Left renal cortex interstitium (tissue), 4 donors: ENCODE measurements at places on chromosomes 1 and 21.

DNA sequence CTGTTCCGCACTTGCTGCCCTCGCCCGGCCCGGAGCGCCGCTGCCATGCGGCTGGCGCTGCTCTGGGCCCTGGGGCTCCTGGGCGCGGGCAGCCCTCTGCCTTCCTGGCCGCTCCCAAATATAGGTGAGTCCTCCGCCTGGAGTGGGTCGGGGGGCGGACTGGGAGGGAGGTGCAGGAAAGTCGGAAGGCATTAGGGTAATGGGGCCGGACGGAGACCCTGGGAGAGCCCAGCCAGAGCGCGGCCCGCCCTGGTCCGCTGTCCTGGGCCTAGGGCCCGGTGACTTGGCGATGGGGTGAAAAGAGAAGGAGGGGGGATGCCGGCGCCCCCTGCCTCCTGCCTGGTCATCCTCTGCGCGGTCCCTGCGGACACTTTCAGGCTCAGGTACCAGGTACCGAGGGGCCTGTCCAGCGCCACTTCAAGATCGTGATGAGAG is 243 bp downstream of the ADAM15 start:
- DNase-seq = no peak

DNA sequence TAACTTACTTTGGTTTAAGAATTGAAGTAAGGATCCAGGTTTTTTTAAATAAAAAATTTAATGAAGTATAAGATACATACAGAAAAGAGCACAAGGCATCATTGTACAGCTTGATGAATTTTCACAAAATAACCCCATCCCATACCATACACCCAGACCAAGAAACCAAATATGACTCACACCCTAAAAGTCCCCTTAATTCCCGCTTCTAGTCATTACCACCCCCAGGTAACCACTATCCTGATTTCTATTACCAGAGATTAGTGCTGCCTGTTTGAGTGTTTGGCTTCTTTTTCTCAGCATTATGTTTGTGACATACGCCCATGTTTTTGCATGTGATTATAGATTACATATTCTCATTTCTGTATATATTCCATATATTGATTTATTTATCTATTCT is 98.5 kb upstream of the HIVEP3 start:
- no peak for DNase-seq

GRCh38 chr1:209411491-209411929 is 172.0 kb upstream of the CAMK1G start:
- DNase-seq = no peak

DNA sequence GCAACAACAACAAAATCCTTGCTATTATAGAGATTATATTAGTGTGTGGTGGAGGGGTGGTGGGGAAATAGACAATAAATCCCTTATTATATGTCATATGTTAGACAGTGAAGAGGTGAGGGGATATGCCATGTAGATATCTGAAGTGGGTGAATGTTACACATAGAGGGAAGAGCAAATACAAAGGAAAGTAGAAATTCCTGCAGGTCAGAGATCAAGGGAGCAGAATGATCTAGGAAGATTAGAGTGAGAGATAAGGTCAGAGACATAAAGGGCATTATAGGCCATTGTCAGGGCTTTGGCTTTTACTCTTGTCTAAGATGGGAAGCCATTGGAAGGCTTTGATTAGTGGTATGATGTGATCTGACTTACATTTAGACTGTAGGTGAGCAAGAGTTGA is 38.5 kb downstream of the PRKAA2 start:
- DNase-seq = no peak

- DNase-seq = no peak
Observed at GRCh38 chr1:4020449-4020848, 120.4 kb upstream of the C1orf174 start.

DNA sequence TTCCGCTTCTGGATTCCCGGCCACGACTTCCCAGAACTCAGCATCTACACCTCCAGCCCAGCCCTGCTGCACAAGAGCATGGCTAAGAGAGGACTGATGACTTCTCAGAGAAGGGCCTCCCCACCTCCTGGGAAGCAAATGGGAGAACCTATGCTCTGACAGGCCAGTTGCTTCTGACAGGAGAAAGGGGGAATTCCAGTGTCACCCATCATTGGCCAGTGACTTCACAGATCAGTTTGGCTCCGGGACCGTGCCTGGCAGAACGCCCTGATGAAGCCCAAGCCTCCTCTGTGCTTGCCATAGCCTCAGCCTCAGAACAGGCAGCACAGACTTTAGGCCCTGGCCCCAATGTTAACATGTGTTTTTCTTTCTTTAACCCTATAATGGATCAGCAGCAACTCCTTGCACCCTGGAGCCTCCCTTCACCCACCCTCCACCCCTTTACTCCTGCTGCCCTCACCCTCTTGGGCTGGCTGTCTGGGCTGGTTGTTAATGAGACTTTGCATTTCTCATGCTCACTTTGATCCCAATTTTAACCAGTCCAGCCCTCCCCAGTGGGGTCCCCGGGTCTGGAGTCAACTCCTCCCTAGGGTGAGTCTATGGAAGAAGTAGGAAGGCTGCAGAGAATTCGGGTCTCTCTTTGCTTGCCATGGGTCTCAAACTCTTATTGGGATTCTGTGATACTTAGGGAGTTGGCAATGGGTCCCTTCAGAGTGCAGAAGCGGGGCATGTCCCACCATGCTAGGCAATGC is 42.7 kb upstream of the SLC30A1 start:
- DNase-seq = no peak

- DNase-seq = no peak
Observed at GRCh38 chr1:21775985-21776562, 6.9 kb downstream of the USP48 start.

DNA sequence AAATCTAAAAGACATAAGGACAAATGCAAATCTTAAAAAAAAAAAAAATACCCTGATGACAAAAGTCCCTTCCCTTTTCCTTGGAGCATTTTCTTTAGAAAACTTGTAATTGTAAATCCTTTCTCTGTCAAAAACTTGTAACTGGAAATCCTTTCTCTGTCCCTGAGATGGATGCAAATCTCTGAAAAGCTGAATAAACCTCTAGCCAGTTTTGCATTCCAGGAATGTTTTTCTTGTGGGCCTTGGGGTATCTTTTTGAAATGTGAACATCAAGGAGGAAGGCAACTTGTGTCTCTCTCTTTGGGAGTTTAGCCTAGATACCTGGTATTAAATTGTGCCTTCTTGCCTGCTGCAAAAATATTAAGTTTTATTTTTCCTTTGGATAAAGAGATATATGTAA is 305.3 kb downstream of the KCNT2 start:
- no peak for DNase-seq

- no peak for DNase-seq
Observed at GRCh38 chr21:26461500-26461899, 111.6 kb downstream of the CYYR1 start.

DNA sequence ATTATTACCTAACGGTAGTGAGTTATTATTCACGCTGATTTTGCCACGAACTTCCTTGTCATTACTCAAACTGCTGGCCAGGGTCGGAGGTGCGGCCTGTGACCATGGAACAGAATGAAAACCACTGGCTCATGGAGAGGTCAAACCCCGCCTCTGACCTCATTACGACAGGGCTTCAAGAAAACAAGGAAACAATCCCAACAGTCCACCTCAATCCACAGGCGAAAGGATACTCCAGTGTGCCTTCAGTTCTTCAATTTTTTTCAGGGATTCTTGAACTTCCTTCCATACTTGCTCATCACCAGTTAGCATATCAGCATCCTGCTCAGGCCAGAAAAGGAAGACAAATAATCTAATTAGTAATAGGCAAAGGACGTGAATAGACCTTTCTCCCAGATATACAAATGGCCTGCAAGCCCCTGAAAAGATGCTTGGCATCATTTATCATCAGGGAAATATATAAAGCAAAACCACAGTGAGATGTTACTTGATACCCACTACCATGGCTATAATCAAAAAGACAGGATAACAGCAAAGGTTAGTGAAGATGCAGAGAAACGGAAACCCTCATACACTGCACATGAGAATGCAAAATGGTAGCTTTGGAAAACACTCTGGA is 643.4 kb downstream of the SMYD3 start:
- DNase-seq = no peak

DNA sequence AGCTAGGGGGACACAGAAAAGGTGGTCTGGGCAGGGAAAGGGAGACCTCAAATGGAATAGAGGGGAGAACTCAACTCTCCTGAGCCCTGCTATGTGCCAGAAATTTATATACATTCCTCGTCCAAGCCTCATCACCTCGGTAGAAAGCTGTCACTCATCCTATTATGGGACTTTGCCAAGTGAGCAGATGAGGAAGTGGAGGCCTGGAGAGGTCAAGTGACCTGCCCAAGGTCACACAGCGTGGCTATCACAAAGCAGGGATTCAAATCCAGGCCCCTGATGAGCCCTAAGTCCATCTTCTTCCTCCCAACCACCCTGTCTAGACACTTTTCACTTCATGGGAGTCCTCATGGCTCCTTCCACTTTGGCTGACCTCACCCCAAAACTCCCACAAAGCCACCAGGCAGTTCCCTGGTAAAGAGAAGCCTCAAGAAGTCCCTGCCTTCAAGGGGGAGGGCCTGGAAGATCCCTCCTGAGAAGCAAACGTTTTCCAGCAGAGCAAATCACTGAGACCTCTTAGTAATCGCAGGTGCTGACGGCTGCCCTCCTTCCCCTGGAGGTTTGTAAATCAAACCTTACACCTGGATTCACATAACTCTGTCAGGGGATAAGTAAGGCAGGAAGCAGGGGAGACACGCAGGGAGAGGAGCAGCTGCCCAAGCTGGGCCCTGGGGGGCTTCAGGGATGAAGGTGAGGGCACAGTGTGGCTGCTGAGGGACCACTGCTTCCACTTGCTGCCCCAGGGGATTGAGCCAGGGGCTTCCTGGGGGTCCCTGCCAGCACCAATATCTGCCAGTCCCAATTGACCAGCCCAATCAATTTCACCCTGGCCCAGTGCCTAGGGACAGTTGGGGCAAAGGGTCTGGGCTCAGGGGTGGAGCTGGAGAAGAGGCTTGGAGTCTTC is 351.2 kb downstream of the MATN1 start:
- no peak for DNase-seq

GRCh38 chr1:36653850-36654249 is 171.1 kb upstream of the CSF3R start:
- no peak for DNase-seq

DNA sequence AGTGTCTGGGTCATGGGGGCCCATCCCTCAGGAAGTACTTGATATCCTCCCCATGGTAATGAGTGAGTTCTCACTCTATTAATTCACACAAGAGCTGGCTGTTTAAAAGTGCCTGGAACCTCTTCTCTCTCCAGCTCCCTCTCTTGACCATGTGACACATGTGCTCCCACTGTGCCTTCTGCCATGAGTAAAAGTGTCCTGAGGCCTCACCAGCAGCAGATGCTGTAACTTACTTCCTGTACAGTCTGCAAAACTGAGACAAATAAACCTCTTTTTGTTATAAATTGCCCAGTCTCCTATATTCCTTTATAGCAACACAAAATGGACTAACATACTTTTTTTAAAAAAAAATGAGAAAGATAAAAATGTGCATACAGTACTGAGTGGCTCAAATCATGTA is 24.0 kb downstream of the PUM1 start:
- DNase-seq = no peak

DNA sequence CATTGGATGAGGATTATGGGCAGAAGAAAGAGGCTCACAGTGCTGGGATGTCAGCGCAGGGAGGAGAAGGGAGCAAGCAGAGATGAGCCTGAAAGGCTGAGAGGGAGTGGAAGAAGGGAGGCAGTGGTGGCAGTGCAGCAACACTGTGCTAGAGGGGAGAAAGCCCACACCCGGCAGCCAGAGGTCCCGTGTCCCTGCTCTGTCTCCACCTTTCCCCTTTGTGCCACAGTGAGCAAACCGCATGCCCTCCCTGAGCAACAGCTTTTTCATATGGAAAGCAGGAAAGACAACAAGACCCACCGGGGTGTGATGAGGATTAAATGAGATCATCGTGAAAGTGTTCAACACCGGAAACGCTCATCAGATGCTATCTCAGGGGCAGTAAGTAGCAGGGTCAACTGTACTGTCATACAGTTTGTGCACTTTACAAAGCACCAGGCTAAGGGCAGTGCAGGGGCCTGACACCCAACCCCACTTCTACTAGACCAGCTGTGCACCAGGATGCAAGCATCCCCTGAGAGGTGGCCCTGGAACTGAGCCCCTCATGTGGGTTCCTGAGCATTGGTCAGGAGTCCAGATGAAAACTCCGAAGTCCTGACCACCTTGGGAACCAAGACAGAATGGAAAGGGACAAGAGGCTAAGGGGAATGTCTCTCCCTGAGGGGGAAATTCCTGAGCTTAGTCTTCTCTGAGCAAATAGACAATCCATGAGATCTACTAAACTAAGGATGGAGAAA is 9.1 kb downstream of the NHLH1 start:
- no peak for DNase-seq

- DNase-seq = no peak
Observed at GRCh38 chr1:220884981-220885918, 6.0 kb downstream of the HLX start.

DNA sequence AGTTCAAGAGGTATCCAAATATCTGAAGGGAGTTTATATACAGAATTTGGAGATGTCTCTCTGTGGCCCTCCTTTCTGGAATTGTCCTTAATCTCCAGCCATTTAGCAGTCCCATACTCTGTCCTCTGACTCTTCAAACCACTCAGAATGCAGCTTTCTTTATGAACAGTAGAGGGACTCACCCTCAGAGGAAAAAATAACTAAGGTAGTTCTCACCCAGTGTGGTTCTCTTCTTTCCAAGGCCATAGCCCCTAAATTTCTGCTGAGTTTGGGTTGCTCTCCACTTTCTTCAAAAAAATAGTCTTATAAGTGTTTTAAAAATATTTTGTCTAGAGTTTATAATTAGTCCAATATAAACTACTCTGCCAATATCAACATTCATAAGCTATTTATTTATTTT is 369.7 kb downstream of the MATN1 start:
- no peak for DNase-seq

GRCh38 chr1:185600641-185601040 is 133.6 kb upstream of the HMCN1 start:
- no peak for DNase-seq

- no peak for DNase-seq
Observed at GRCh38 chr1:94425821-94426484, 7.8 kb downstream of the ABCD3 start.

GRCh38 chr1:98420376-98421084 is 241.0 kb upstream of the SNX7 start:
- no peak for DNase-seq

GRCh38 chr1:40630488-40631223 is 34.8 kb downstream of the RIMS3 start:
- DNase-seq = no peak

DNA sequence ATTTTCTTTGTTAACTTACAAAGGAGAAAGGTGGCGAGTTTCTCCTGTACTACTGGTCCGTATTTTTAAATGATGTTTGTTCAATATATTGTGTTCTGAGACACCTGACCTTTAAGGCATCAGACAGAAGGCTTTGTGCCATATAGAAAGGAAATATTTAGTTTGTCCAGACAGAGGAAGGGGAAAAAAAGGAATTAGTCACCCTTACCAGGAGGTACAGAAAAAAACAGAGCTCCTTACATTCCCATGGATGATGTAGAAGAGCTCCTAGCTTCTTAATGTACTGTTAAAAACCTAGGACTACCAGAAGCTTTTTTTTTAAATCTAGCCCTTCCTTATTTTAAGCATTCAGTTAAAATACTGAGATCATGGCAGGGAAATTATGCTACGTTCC is 12.4 kb upstream of the PODN start:
- DNase-seq = no peak
